ENCODE measurements at places on chromosomes 12 and 14.

DNA sequence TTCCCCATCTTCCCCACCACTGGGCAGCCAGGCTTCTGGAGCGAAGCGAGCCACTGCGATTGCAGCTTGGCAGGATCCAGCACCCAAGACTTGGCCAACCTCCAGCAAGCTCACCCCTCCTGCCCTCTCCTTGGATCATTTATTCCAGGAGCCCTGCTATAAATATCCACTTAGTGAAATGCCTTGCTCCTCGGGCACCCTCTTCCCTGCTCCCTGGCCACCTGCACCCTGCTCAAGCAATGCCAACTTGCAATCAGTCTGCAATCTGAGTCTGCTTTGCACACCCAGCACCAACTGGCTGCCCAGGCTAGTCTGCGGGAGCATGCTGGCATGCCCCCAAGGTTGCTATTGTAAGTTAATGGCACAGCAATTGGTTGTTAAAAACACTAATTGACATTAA, 666.0 kb downstream of the MED13L start:
- DNase-seq = no peak

DNA sequence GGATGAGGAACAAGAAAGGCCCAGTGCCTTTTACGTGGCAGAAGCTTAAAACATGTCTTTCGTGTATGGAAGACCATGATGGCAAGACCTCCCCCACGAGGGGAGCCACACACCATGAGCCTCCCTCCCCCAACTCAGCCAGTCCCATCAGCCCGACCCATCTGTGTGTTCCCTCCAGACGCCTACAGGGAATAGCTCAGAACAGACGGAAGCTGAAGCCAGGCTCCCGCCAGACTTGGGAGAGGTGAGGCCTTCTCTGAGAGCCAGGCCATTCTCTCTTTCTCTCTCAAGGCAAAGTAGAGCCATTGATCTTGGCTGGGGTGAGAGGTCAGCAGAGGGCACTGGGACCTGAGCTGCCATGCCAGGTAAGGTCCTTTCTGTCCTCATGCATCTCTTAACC, 9.5 kb downstream of the REM2 start:
- DNase-seq = peak; percentile 53

GRCh38 chr14:79732911-79733655, 478.2 kb downstream of the DIO2 start:
- DNase-seq = no peak

GRCh38 chr14:26113911-26114640, 483.8 kb downstream of the NOVA1 start:
- DNase-seq = no peak

Data from NCI-H2171 (cell line).